ENCODE measurements at places on chromosomes 5 and 9.

DNA sequence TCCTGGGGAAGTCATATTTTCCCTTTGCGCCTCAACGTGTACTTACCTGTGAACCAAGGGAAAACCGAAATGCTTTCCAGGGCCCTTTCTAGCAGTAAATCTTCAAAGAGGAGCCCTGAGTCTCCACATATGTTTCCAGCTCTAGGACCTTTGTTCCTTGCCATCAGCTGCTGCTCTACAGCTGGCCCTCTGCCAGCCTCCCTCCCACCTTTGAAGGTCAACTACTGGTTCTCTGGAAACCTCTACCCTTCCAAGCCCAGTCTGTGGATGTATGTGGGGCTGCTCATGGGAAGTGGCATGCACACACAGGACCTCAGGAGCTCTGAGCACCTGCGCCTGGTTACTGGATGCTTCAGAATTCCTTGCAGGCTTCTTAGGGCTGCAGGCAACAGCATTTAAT lies 117.2 kb downstream of the PSD2 start:
- no peak for DNase-seq

- DNase-seq, result no peak
Measured at GRCh38 chr5:89421035-89421434, 538.1 kb upstream of the MEF2C start.

- no peak for DNase-seq
Measured at GRCh38 chr5:133928587-133929393, 39.6 kb downstream of the C5orf15 start.

DNA sequence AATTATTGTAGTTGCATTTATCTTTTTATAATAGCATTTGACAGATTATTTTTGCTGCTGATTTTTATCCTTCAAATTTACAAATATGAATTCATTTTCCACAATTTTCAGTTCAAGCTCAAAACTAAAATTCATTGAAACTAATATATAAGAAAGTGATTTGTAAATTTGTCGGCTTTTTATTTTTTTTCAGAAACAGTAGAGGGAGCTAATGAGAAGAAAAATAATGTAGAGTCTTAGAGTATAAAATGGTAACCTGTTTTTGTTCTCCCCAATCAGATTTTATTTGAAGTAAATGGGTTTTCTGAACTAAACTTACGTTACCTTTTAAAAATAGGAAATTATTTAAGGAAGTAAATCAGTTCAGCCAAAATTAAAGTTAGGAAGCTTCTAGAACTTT lies 19.2 kb downstream of the PRRC1 start:
- no peak for DNase-seq

DNA sequence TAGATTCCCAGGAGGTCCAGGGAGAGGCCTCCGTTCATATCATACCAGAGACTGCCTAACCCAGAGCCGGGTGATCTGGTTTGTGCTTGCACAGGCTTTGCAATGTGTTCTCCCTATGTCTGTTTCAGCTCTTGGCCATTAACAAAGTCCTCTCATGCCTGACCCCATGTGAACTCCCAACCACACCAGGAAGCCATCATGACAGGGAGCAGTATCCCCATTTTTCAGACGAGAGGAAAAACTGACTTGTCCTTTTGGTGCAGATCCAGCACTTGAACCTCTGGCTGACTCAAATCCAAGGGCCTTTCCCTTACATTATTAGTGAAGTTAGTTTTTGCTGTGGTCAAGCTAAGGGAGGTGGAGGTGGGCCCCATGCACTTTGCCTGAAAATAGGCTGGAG lies 58.4 kb downstream of the TEX10 start:
- DNase-seq, result no peak

GRCh38 chr5:106171132-106171531 lies 1499.6 kb downstream of the EFNA5 start:
- DNase-seq, result no peak

GRCh38 chr9:136219276-136219675 lies 14.3 kb upstream of the LHX3 start:
- DNase-seq, result no peak

- no peak for DNase-seq
Measured at GRCh38 chr9:89046832-89047231, 55.6 kb downstream of the S1PR3 start.

DNA sequence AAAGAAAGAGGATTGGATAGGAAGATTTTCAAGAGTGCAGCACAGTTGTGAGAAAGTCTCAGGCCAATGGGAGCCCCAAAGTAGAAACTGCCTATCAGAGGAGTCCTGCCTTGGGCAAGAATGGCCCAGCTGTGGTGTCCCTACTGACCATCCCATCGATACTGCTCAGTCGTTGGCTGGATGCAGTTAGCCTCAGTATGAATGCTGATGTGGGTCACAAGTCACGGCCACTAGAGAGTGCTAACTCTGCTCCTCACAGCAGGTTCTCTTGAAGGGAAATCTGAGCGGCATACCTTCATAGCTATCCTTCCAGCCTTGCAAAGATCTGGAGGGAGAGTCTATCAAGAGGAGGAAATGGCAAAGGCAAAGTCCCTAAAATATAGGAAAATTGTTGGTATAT lies 11.6 kb upstream of the CETN3 start:
- DNase-seq, result no peak

- no peak for DNase-seq
Measured at GRCh38 chr5:88438006-88438405, 169.4 kb upstream of the TMEM161B start.

DNA sequence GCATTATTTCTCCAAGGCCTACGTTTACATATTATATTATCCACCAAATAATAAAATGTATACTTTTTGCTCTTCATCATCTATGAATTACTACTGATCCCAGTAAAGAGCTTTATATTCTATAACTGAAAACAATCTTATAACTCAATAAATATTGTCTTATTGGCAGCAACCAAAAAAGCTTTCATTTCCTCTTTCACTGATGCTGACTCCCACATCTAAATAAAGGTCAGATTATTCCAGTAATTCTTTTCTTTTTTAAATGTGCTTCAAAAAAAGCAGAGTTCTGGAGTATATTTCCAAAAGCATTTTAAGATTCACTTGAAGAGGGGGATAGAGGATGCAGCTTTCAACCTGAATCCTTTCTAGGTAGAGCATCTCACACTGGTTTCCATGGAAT lies 75.3 kb upstream of the NR4A3 start:
- no peak for DNase-seq
